ENCODE measurements at places on chromosomes 5 and 9.

GRCh38 chr5:68406767-68407241 is 191.2 kb downstream of the PIK3R1 start:
- DNase-seq, result no peak

- DNase-seq, result no peak
Measured at GRCh38 chr9:81141961-81142360, 547.4 kb downstream of the TLE1 start.

DNA sequence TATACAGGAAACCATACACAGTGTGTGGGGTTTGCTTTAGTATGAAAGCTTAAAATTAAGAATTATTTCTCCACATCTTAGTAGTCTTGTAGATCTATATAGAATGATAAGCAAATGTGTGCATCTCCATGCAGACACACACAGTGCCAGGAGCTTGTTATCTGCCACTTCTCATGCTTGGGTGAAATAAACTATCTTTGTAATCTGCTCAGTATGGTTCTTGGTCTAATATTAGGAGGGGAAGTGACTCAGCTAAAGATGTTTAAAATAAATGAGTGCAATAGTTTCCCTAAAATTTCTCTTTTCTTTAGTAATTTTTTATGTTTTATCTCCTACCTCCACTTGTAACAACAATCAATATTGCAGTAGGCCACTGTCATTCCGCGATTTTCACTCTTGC is 689.6 kb downstream of the TAF11L14 start:
- DNase-seq, result no peak

- DNase-seq, result no peak
Measured at GRCh38 chr5:372556-372995, 51.1 kb downstream of the AHRR start.

- DNase-seq, result no peak
Measured at GRCh38 chr9:34896112-34896511, 62.0 kb upstream of the PHF24 start.

GRCh38 chr5:53276825-53277224 is 167.3 kb upstream of the MOCS2 start:
- no peak for DNase-seq

DNA sequence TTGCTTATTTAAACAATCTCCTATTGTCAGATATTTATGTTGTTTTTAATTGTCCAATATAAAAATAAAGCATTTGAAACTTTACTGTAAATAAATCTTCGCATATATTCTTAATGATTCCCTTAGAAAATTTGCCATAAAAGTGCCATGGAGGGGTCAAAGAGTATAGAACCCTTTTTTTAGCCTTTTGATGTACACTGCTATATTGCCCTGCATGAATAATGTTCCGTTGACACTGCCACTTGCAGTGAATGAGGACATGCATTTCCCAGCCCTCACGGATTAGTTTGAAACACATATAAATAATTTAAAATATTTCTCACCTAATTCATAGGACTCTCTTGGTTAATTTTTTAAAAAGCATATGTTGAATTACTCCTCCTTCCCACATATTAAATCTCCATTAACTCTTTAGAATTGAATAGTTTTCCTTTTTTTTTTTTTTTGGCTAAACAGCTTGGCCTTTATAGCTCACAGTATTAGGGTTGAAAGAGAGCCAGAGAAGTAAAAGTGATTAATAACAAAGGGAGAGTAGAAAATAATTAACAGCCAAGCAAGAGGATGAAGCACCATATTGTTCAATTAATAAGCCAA is 129.8 kb upstream of the SGCD start:
- no peak for DNase-seq

- no peak for DNase-seq
Measured at GRCh38 chr9:121308765-121309164, 40.8 kb downstream of the GSN start.

- DNase-seq, result no peak
Measured at GRCh38 chr9:28318515-28318914, 745.2 kb upstream of the C9orf72 start.

DNA sequence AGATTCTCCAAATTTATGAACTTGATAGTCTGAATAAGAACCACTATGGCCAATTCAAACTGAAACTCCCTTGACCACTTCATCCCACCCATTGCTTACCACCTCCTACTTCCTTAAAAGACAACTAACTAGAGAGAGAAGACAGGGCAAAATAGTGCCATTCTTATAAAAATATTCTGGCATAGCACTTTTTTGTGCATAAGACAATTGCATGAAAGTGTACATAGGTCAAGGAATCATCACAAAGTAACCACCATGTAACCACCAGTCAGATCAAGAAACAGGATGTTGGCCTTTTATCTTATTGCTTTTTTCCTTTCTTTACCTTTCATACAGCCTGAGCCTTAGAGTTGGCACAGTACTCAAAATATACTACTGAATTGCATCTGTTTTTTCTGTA is 8.1 kb upstream of the ARSB start:
- DNase-seq, result no peak

DNA sequence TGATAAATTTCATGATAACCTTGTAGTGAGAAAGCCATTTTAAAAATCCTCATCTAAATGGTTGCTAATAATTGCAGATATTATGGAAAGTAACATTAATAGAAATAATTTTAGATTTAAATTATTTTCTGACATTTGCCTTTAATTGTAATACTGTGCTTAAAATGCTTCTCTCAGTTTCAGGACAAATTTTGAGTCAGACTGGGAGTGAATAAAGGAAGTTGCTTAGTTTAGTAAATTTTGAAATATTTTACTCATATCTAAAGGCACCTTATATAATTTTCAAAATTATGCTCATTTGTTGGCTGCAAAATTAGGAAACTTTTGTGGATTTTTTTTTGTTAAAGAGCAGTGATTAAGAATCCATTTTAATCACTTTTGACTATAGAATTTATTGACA is 93.8 kb downstream of the CSNK1G3 start:
- no peak for DNase-seq

DNA sequence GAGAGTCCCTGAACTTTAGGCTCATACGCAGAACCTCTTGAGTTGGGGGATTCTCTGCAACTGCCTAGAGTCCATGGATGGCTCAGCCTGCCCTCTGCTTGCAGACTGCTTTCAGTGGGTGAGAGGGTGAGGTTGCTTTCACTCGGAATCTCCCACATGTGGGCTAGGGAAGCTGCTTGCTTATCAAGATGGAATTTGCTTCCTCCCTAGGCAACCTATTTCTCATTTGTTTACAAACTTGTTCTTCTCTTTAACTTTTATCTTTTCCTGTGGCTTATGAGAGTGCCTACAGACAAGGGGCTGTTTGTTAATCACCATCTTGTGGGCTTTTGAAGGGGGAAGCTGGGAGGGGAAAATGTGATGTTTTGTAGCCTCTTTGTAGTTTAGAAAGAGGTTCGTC is 10.0 kb downstream of the TLE4 start:
- DNase-seq, result no peak

DNA sequence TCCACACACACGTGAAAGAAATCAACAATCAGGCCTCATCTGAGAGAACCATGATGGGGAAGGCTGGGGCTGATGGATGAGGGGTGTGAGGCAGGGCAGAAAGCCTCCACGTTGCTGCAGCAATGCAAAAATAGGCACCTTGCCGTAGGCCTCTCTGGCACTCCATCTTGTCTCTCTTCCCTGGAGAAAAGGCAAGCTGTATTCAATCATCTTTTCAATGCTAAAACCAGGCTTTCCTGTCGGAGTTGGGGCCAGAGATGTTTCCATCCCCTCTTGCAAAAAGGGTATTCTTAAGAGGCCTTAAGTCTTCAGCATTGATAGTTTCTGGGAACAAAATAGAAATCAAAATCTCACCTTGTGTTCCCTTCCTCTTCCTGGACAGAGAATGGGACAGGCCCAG is 80.9 kb downstream of the THBS4 start:
- no peak for DNase-seq

- DNase-seq, result no peak
Measured at GRCh38 chr9:81656004-81656403, 33.3 kb downstream of the TLE1 start.
